ENCODE measurements at places on chromosomes 11 and 22.

- DNase-seq = peak; percentile 71
Observed at GRCh38 chr11:96337541-96338431, 5.2 kb downstream of the MAML2 start.

- no peak for DNase-seq
Observed at GRCh38 chr11:103863497-103863896, 172.9 kb upstream of the DDI1 start.

DNA sequence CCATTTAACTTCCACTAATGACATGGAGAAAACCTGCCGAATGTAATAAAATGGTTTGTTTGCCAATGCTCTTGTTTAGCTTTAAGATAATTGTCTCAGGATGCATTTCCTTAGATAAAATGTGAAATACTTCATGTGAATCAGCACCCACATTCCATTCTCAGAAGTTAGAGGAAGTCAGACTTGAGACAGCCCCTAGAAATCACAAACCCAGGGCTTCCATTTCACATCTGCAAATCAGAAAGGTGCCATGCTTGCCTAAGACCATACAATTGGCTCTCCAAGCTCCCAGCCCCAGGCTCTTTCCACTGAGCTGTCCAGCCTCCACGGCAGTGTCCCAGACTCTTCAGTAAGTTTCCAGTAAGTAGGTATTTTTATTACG lies 35.6 kb upstream of the ADORA2A start:
- no peak for DNase-seq

DNA sequence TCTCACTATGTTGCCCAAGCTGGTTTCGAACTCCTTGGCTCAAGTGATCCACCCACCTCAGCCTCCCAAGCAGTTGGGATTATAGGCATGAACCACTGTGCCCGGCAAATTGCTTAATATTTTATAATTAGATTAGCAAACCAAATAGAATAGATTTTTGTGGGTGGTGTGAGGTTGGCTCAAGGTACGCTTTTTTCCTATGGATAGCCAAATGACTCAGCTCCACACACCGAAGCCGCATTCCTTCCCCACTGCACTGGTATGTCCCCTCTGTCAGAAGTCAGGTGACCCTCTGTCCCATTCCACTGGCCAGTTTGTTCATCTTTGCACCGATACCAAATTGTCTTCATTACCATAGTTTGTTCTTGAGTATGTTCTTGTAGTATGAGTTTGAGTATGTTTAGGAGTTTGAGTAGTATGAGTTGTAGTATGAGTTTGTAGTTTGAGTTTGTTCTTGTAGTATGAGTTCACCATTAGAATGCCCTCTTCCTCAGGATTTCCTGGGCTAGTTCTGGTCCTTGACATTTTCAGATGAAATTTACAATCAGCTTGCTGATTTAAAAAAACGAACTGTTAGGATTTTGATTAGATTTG lies 19.4 kb downstream of the SUSD2 start:
- DNase-seq = no peak

GRCh38 chr11:64107303-64107702 lies 58.6 kb downstream of the MACROD1 start:
- DNase-seq = no peak

GRCh38 chr22:50677493-50678217 lies 5.0 kb downstream of the SHANK3 start:
- no peak for DNase-seq

GRCh38 chr11:33723238-33723881 lies 12.9 kb downstream of the CD59 start:
- DNase-seq = peak; percentile 34

All from activated CD4-positive, alpha-beta T cell treated with anti-CD3 and anti-CD28 coated beads, Interleukin-2, amount 50 U/mL, for 16 hours (primary cell).